ENCODE measurements at places on chromosomes 2 and 18. TPM values are rescaled to one million over a fixed set of nuclear protein-coding genes. Genes with fewer than 3 reads are reported as not detected.

Gene SERPINB10
- total RNA-seq: not detected

Gene LAMA3
- 4.9 TPM for total RNA-seq

Gene AMER3
- not detected for total RNA-seq

Gene ADGRF3
- 0.58 TPM for total RNA-seq

Gene IMPA2
- total RNA-seq: 2.5 TPM

Gene KCNK3
- total RNA-seq: 0.53 TPM

DNA sequence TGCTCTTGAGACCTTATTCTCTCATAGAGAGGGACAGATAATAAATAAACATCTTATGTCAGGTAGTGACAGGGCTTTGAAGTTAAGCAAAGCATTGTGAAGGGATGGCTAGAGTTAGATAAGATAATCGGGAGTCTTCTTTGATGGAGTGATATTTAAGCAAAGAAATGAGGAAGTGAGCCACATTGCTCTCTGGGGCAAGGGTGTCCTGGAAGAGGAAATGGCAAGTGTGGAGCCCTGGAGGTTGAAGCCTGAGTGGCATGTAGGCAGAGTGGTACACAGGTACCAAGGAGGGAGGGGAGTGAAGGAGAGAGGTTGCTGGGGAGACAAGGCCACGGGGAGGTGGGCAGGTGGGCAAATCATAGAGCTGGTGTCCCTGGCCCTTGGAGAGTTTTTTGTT lies 110.2 kb downstream of the CTAGE1 start:
- DNase-seq: no peak

DNA sequence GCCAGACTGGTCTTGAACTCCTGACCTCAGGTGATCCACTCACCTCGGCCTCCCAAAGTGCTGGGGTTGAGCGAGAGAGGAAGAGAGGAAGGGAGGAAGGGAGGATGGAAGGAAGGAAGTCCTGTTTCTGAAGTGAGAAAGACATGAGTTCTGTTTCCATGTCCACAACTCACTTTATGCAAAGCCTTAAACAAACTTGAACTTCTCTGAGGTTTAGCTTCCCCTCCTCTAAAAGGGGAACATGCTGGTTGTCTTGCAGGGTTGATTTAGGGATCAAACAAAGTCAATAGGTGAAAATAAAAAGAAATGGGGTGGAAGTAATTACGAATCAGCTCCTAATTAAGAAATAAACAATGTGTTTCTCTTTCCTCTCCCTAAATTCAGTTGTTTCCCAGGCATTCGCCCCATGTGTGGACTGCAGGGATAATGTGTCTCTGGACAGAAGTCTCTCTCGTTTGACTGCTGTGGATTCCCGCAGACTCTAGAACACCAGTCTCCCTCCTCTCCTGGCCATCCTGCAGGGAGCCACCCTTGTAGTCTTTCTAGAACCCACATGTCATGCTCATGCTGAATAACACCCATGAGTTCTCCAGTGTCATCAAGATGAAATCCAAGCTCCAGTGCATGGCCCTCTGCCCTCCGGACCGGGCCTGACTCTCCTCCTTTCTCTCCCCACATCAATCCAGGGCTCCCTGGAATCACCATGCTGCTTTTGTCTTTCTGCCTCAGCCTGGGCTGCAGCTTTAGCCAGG lies 229.3 kb upstream of the TRIB2 start:
- DNase-seq: no peak

DNA sequence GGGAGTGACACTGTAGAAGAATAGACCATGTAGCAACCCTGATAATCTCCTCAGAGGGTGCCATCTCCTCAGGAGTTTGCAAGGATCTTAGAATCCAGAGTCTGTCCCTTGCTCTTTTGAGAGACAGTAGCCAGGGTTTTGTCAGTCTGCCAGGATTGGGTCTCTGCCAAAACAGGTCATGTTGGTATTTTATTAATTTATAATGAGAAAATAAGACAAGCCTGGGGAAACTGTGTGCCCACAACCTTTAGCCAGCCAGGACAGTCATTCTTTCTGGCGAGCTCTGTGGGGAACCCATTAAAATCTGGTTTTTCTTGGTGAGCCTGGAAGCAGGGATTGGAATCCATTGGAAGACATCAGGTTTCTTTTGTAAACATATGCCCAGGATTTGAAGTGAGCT lies 78.6 kb downstream of the PTPRM start:
- DNase-seq: no peak

GRCh38 chr2:67560771-67561456 lies 163.8 kb downstream of the ETAA1 start:
- DNase-seq: no peak

- no peak for DNase-seq
Observed at GRCh38 chr18:2654928-2655177, 673 bp upstream of the SMCHD1 start.

- no peak for DNase-seq
Observed at GRCh38 chr2:121613774-121614173, 35.5 kb downstream of the CLASP1 start.

DNA sequence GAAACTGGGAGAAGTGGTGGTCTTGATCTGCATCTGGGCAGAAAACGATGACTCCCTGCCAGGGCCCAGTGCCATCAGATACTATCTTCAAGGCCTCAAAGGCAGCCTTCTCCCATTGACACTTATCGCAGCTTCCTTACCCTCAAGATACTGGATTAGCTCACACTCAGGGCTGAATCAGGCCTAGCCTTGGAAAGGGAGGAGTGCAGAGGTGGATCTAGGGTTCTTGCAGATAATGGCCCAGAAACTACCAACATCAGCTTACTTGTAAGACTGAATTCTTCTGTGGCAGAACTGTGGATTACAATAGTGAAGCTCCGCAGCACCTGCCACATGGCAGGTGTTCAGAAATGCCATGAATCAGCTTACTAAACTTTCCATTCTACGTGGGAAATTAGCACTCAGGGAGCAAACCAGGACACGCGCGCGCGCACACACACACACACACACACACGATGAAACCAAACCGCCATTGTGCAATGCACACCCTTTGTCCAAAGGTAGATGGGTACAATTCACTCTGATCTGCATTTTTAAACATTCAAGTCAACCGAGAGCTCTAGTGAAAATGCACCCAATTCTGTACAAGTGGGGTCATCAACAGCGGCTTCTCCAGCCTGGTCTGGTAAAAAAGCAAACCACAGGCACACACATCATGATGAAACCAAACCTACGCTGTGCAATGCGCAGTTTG lies 26.3 kb upstream of the TMEM182 start:
- DNase-seq: no peak

- DNase-seq: no peak
Observed at GRCh38 chr2:25168256-25169072, at the start of gene POMC. TSS of gene POMC (minus strand) at chr2:25168580. CDS start at chr2:25164772, 3,808 bp downstream.

DNA sequence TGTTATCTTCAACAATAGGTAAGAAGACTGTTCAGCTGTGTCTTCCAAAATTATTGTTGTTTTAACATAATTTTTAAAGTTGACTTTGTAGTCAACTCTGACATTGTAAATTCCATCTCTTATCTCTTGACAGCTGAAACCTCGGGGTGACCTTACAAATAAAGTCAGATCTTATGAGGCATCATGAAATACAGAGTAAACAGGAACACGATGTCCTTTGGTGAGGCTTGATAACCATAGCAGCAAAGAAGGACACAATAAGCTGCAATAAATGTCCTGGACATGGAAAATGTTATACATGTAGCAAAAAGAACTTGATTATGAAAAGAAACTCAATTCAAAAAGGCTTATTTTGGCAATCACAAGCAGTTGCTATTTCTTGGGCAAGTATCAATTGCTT lies 618.9 kb upstream of the SLC39A10 start:
- no peak for DNase-seq

DNA sequence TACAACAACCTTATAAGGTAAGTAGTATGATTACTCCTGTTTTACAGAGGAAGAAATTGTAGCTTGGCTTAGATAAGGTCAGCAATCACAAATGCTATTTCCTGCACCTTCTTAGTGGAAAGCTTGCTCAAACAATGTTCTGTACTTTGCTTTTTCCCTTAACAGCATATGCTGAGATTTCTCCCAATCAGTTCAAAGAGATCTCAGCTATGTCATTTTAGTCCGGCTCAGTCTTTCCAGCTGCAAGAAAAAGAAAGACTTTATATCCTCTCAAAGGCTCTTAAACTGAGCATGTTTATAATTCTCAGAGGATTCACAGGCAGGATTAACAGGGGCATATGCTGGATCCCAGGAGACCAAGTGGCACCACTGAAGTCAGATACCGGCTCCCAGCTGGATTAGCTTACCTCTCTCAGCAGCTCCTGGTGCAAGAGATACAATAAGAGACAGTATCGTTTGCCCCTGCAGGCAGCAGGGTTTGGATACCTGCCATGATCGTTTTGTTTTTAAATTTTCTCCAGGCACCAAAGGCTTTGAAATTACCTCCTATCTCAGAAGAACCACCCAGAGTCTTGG lies 29.5 kb downstream of the KIAA2012 start:
- no peak for DNase-seq

Measured in glomerular endothelial cell (primary cell).